ENCODE measurements at places on chromosomes 1 and 21.
A peak's percentile ranks its signal among the peaks of the same experiment; 100 is the strongest.

GRCh38 chr1:208644401-208645160 lies 400.4 kb upstream of the PLXNA2 start:
- DNase-seq, result no peak

- peak; percentile 70 for DNase-seq
These were observed 11.8 kb upstream of the SRM start for GRCh38 chr1:11071463-11072215.

DNA sequence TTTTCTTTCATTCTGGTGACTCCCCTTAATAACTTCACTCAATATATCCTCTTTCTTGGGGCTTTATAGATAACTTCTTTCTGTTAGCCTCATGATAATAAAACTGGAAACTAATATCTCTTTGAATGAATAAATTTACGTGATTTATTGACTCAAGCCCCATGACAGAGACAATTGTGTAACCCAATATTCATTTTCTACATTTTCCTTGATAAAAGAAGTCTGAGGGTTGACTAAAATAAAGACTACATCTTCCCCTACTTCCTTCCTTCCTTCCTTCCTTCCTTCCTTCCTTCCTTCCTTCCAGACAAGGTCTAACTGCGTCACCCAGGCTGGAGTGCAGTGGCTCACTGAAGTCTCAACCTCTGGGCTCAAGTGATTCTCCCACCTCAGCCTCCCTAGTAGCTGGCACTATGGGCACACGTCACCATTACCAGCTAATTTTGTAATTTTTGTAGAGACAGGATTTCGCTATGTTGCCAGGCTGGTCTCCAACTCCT lies 85.1 kb downstream of the CYYR1 start:
- no peak for DNase-seq

DNA sequence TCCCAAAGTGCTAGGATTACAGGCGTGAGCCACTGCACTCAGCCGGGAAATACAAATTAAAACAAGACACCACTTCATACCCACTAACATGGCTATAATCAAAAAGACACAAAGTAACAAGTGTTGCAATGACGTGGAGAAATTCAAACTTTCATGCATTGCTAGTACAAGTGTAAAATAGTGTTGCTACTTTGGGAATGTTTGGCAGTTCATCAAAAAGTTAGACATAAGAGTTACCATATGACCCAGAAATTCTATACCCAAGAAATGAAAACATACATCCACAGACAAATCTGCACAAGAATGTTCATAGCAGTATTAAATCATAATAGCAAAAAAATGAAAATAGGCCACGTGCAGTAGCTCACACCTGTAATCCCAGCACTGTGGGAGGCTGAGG lies 16.4 kb downstream of the FOXJ3 start:
- no peak for DNase-seq

GRCh38 chr1:170662561-170663403 lies 1.1 kb upstream of the PRRX1 start:
- DNase-seq, result no peak

Data from body of pancreas (tissue), 4 donors.